CD4-positive, alpha-beta memory T cell (primary cell): ENCODE measurements at places on chromosomes 4 and X.

DNA sequence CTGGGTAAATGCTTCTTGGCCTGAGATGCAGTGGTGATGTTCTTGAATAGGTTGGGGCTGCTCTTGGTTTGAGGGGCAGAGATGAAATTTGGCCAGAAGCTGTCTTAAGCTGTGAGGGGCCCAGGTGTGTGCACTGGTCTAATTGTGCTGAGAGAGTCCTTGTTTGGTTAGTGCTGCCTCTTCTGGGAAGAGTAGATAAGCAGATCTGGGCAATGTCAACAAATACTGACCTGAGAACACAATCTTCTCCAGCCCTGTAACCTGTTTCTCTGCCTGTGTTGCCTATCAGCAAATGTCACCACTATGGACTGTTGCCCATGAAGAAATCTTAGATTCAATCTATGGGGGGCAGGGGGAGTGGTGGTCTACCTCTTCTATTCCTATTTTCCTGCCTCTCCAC is 17.2 kb upstream of the USP27X start:
- no peak for DNase-seq

- DNase-seq, result peak; percentile 42
Observed at GRCh38 chrX:3815896-3816664, 102.6 kb upstream of the PRKX start.

GRCh38 chr4:157075811-157076577 is at the start of gene GLRB:
GLRB (plus strand) TSS chr4:157076150; CDS start chr4:157078025, 1,875 bp downstream.
- no peak for DNase-seq

DNA sequence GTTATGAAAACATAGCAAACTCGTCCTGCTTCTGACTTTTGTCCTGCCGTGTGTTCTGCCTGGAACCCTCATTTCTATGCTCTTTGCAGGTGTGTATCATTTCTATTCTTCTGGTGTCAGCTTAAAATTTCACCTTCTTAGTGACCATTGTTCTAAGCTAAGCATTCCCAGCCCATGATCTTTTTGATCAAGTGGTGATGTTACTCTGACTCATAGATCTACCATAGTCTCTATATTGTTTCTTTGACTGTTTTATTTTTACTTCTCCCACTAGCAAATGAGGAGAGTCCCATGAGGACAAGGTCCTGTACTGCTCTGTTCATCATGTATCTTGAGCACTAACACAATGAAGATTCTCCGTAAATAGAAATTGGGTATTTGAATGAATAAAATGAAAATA is 14.1 kb upstream of the CXCL6 start:
- no peak for DNase-seq

- peak; percentile 82 for DNase-seq
Observed at GRCh38 chrX:134460005-134460861, at the start of gene HPRT1. HPRT1 (plus strand) TSS chrX:134460165; CDS start chrX:134460312, 147 bp downstream.

DNA sequence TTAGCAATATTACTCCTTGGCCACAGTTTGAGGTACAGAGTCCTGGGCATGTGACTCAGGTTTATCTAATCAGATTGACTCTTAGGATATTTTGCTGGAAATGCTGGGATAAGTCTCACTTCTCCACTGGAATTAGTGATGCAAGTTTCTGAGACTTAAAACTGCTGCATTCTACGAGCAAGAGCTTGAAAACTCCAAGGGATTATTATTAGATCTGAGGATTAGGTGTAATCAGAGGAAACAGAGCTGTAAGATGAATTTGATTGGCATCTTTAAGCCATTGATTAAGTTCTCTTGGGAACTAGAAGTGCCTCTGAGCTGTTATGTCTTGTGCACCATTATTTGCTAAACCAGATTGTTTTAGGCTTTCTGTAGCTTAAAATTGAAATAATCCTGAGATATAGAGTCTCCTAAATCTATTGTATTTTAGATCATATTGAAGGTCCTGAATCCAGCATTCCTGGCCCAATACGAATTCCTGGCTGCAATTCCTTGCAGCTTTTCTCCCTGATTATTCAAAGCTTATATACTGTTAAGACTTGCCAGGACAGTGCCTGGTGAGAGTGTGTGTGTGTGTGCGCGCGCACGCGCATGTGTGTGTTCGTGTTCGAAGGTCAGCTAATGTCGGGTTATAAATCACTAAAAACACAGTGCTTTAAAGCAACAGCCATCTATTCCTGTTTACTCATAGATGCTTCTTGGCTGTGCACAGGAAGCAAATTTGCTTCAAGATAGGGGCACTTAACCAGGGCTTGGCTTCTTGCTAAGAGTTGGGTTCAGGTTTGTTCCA is 735.1 kb downstream of the STIM2 start:
- DNase-seq, result no peak

DNA sequence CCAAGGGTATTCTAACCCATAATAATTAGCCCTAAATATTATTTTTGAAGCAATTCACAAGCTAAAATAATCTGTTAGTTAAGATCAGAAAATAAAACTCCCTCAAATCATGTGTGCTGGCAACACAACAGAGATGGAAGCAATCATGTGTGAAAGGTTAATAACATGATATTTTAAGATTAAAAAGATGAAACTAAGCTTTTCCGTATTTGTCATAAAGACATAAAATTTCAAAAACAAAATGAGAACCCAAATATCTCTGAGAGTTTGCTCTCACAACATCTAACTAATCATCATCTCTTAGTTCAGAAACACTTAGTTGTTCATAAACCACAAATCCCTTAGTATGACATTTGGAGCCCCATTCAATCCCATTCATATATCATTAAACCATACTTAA is 749.1 kb downstream of the CCSER1 start:
- no peak for DNase-seq

DNA sequence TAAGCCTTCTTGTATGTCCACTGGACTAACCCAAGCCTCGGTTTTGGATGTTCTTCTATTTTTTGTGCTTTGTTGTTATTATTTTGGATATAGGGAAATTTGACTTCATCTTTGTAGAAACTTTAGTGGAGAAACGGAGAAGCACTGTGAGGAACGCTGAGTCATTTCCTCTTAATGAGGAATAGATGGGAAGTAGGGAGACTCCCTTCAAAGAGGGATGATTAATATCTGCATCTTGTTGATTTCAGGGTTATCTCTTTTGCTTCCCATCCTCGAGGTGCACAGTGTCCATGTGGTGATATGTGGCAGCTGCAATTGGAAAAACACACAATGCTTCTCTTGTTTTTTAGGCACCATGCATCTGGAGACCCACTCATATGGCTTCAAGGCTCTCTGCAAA is 1147.9 kb downstream of the NLGN4X start:
- no peak for DNase-seq

GRCh38 chr4:105470766-105471165 is 3.1 kb downstream of the PPA2 start:
- no peak for DNase-seq

GRCh38 chr4:22754116-22754515 is 61.4 kb downstream of the GBA3 start:
- DNase-seq, result no peak

- DNase-seq, result no peak
Observed at GRCh38 chr4:168736860-168737805, 240.3 kb downstream of the PALLD start.

- DNase-seq, result no peak
Observed at GRCh38 chrX:113726009-113726408, 857.9 kb upstream of the HTR2C start.

GRCh38 chrX:1601051-1601767 is 9.8 kb downstream of the AKAP17A start:
- no peak for DNase-seq

DNA sequence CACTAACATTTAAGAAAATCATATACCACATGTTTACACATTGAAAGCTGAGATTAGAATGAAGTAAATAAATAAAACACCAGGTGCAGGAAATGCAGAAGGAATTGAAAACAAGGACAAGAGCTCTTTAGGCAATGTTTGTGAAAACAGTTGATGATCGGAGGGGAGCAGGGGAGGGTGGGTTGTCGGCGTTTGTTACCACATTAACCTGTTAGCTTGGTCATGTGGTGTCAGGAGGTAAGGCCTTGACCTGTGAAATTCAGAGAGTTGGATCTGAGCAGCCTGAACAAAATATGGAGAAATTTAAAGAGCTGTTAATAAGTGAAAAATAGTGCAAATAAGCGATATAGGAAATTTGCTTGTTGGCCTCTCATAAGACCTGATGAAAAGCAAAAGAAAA is 759.9 kb downstream of the PDHA2 start:
- no peak for DNase-seq

DNA sequence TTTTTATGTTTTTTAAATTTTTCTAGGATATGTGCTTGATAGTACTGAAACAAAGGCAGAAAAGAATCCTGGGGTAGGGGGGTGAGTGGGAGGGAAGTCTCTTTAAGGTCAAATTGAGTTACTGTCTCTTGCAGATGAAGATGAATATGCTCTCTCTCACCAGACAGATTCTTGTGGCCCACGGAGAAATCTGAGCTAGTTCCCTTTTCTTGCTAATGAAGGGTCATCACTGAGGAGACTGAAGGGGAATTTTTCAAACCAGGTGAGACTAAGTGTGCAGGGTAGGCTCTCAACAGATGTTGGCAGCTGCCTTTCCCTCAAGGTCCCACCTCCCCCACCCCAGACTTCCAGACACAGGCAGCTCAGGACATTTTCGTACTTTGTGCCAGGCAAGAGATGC is 21.5 kb downstream of the FAM9C start:
- DNase-seq, result no peak

- DNase-seq, result no peak
Observed at GRCh38 chr4:161919442-161920220, 244.2 kb downstream of the FSTL5 start.
